Caco-2 (cell line): ENCODE measurements at places on chromosomes 2 and 18. TPM values are rescaled to one million over a fixed set of nuclear protein-coding genes. Genes with fewer than 3 reads are reported as not detected.

GRCh38 chr2:48200620-48201293, 294.5 kb upstream of the FBXO11 start:
- no peaks in the 10 kb centered on the region for H3K4me1 ChIP-seq
- H3K36me3 ChIP-seq = no peaks in the 10 kb centered on the region
- no peak overlapping the region for H3K27ac ChIP-seq
- H3K4me3 ChIP-seq = no peak overlapping the region

DNA sequence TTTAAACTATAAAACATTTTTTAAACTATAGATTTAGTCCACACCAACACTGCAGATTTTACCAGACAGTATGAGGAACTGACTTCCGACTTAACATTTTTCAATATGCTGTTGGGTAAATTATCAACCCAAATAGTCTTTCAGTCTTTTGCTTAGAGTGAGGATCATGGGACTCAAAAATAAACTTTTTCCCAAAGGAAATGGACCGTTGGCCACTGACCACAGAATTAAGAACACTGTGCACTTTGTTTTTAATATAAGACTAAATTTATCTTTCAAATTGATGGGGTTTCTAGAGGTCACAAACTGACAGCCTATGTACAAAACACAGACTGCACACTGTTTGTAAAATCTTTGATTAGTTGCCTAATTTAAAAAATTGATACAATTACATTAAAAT, 44.9 kb downstream of the FIGN start:
- H3K27ac ChIP-seq = no peak overlapping the region
- no peak overlapping the region for H3K4me3 ChIP-seq
- DNase-seq = no peak
- no peaks in the 10 kb centered on the region for H3K4me1 ChIP-seq

KCNK3 gene
- total RNA-seq = 0.09 and 0.36 TPM in 2 replicates

SCN2A gene
- total RNA-seq = not detected in 2 replicates

GRCh38 chr2:236608188-236608525, 38.5 kb downstream of the ACKR3 start:
- no peaks in the 10 kb centered on the region for H3K36me3 ChIP-seq
- no peaks in the 10 kb centered on the region for H3K27me3 ChIP-seq
- no peak overlapping the region for H3K4me3 ChIP-seq
- no peaks in the 10 kb centered on the region; the same call in 1 of the 2 replicates for H3K4me1 ChIP-seq
- no peak overlapping the region for H3K27ac ChIP-seq
- no peak for DNase-seq

GRCh38 chr18:57004366-57005121, 142.3 kb upstream of the BOD1L2 start:
- no peak overlapping the region for H3K4me3 ChIP-seq
- H3K36me3 ChIP-seq = no peaks in the 10 kb centered on the region
- no peak overlapping the region for H3K27ac ChIP-seq
- no peaks in the 10 kb centered on the region for H3K4me1 ChIP-seq

DSG1 gene
- total RNA-seq = not detected in 2 replicates

DNA sequence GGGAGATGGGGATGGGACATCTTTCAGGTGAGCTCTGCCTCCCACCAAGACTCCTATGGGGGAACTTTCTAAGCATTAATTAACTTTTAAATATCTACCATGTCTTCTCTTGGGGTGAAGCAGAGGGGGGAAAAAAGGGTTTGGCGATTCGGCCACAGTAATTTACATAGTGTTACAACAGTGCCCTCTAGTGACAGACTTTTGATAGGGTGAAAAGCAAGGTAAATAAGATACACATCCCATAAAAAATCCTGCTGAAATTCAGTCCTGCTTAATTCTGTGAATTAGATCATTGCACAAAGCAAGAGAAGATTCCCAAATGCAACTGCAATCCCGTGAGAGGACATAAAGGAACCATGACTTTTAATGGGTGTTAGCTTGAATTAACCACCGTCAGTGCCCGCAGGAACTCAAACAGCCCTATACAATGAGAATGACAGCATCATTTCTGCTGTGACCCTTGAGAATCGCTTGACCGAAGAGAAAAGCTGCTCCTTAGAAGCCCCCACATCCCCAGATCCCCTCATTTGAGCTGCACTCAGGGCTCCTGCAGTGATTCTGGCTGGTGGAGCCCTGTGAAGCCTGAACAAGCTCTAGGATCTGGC, 32.8 kb downstream of the FAM124B start:
- H3K4me3 ChIP-seq = no peak overlapping the region
- no peaks in the 10 kb centered on the region for H3K27me3 ChIP-seq
- no peak overlapping the region for H3K27ac ChIP-seq
- H3K36me3 ChIP-seq = no peaks in the 10 kb centered on the region

GRCh38 chr2:127877626-127878025, 8.1 kb downstream of the AMMECR1L start:
- H3K36me3 ChIP-seq = peaks cover 2% of the 10 kb centered on the region
- H3K4me3 ChIP-seq = no peak overlapping the region
- no peak overlapping the region for H3K27ac ChIP-seq
- no peaks in the 10 kb centered on the region for H3K27me3 ChIP-seq
- no peak for DNase-seq

DNA sequence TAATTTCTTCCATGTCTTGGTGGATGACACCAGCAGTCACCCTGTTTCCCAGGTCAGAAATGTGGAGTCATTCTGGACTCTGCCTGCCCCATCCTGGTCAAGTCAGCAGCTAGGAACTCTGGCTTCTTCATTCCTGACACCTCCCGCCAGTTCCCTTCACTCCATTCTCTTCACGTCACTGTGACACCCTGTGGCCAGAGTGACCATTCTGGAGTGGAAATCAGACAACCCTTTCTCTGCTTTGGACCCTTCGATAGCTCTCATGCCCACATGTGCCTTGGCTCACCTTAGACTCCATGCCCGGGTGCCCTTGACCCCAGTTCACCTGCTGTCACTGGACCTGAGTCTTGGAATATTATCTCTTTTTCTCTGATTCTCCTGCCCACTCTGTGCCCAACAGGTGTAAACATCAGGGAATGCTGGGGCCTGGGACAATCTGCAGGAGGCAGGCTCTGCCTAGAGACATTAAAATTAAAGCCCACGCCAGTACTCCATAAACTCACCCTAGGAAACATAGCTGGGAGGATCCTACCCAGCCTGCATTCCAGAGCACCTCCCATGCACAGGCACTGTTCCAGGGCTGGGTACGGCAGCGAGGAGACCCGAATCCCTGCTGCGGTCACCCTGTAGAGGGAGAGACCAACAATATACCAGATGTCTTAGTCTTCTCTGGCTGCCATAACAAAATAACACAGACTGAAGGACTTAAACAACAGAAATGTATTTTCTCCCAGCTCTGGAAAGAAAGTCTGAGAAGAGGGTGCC, 41.1 kb upstream of the FAHD2A start:
- no peaks in the 10 kb centered on the region for H3K36me3 ChIP-seq
- H3K4me1 ChIP-seq = no peaks in the 10 kb centered on the region
- DNase-seq = no peak
- H3K27ac ChIP-seq = no peak overlapping the region
- H3K27me3 ChIP-seq = no peaks in the 10 kb centered on the region

DNA sequence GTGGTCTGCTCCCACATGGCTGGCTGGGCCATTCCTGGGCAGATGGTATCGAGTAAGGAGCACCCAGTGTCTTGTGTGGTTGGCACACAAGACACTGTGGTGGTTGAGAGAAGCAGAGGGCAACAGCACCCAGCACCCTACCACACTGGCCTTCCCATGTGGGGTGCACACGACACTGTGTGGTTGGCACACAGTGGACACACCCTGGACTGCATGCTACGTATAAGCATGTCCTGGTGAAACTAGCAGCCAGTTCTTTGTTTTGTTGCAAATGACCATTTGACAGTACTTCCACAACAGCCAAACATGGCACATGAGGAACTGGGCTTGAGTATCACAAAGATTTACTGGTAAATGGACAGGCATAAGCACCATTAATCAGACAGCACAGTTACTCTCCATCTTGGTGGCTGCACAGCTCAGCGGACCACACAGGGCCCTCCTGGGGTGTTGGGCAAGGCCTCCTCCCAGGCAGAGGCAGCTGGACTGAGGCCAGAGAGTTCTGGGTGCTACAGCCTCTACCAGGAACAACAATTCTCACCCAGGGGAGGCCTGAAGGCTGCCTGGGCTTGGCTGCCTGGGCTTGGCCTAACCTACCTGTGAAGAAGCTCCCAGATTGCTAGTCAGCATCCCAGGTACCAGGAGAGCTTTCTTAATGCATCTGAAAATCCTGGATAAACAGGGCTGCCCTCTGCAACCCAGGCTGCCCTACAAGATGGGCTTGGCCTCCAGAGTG, 59.3 kb upstream of the ALPP start:
- no peaks in the 10 kb centered on the region for H3K4me1 ChIP-seq
- DNase-seq = no peak
- no peak overlapping the region for H3K27ac ChIP-seq
- H3K27me3 ChIP-seq = no peaks in the 10 kb centered on the region

- no peak for DNase-seq
- no peaks in the 10 kb centered on the region for H3K36me3 ChIP-seq
- H3K27me3 ChIP-seq = no peaks in the 10 kb centered on the region; the same call in 1 of the 2 replicates
- H3K4me1 ChIP-seq = no peaks in the 10 kb centered on the region
Measured at GRCh38 chr2:74564222-74564621, 9.7 kb downstream of the DOK1 start.

- DNase-seq = no peak
- no peak overlapping the region for H3K27ac ChIP-seq
Measured at GRCh38 chr2:218370410-218371063, 11.5 kb upstream of the SLC11A1 start.

DNA sequence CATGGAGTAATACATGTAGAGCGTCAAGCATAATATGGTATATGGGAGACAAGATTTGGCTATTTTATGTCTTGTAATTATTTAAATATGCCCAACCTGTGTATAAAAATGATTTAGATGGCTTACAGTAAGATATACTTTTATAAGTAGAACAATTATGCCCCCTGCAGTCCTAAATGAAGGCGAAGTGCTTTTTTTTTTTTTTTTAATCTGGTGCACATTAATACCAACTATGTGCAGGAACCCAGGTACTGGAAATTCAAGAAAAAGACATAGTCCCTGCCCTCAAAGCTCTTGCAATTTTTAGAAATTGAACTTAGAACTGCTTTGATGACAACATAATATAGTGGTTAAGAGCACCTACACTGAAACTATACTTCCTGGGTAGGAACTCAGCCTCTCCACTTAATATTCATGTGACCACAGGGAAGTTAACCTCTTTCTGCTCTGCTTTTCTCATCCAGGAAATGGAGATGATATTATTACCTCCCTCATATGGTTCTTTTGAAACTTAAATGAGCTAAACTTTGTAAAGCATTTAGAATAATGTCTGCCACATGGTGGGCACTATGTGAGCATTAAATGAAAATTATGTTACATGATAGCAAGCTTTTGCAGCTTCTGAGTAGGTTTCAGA, 38.1 kb downstream of the AFTPH start:
- no peaks in the 10 kb centered on the region for H3K4me1 ChIP-seq
- no peak overlapping the region for H3K4me3 ChIP-seq
- H3K27ac ChIP-seq = no peak overlapping the region
- no peak for DNase-seq
- H3K36me3 ChIP-seq = no peaks in the 10 kb centered on the region
- H3K27me3 ChIP-seq = no peaks in the 10 kb centered on the region

CYS1 gene
- 0.91 and 1.4 TPM in 2 replicates for total RNA-seq

GRCh38 chr2:172215172-172215935, 112.7 kb upstream of the DLX2 start:
- DNase-seq = no peak
- H3K4me3 ChIP-seq = no peak overlapping the region
- H3K36me3 ChIP-seq = no peaks in the 10 kb centered on the region
- H3K27me3 ChIP-seq = no peaks in the 10 kb centered on the region
- no peaks in the 10 kb centered on the region for H3K4me1 ChIP-seq

- no peaks in the 10 kb centered on the region for H3K27me3 ChIP-seq
- no peak overlapping the region for H3K27ac ChIP-seq
- H3K4me1 ChIP-seq = no peaks in the 10 kb centered on the region
- H3K36me3 ChIP-seq = no peaks in the 10 kb centered on the region
Measured at GRCh38 chr2:135494917-135495316, 36.1 kb downstream of the ZRANB3 start.

CNDP1 gene
- 0.48 TPM in 1 of 2 replicates, not detected in the other for total RNA-seq

GRCh38 chr2:157327200-157327599, 1.6 kb upstream of the ERMN start:
- DNase-seq = no peak
- no peaks in the 10 kb centered on the region for H3K27me3 ChIP-seq
- H3K4me1 ChIP-seq = peaks cover 38% of the 10 kb centered on the region
- H3K36me3 ChIP-seq = no peaks in the 10 kb centered on the region

- no peak overlapping the region for H3K4me3 ChIP-seq
- no peak overlapping the region for H3K27ac ChIP-seq
- H3K27me3 ChIP-seq = no peaks in the 10 kb centered on the region
- H3K4me1 ChIP-seq = peaks cover 9% of the 10 kb centered on the region
- DNase-seq = no peak
Measured at GRCh38 chr18:8373486-8373885, 235.8 kb upstream of the RAB12 start.

GRCh38 chr18:13363359-13363758, 144.8 kb downstream of the LDLRAD4 start:
- no peak overlapping the region for H3K4me3 ChIP-seq
- H3K4me1 ChIP-seq = no peaks in the 10 kb centered on the region
- H3K36me3 ChIP-seq = no peaks in the 10 kb centered on the region
- no peak for DNase-seq
- no peak overlapping the region for H3K27ac ChIP-seq
- no peaks in the 10 kb centered on the region; the same call in 1 of the 2 replicates for H3K27me3 ChIP-seq

DNA sequence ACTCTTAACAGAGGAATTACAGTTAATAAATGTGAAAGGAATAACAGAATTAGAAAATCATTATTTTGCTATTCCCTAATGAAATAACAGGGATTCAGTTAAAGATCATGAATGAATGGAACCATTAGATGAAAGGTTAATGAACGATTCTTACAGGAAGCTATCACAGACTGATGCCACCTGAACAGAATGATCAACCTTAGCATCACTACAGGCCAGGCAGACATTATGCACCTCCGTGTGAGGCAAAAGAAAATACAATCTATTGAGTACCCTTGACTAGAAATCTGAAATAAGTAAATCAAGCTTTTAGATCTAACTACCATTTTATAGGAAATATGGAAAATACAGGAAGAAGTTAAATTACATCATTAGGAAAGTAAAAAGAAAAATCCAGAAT, 10.4 kb downstream of the ROCK1 start:
- H3K4me1 ChIP-seq = no peaks in the 10 kb centered on the region
- no peak overlapping the region for H3K4me3 ChIP-seq
- no peaks in the 10 kb centered on the region for H3K27me3 ChIP-seq
- H3K36me3 ChIP-seq = no peaks in the 10 kb centered on the region
- DNase-seq = no peak

GRCh38 chr2:18752022-18752493, 162.7 kb upstream of the NT5C1B start:
- H3K4me1 ChIP-seq = no peaks in the 10 kb centered on the region
- no peaks in the 10 kb centered on the region for H3K27me3 ChIP-seq
- H3K27ac ChIP-seq = no peak overlapping the region
- no peak for DNase-seq
- no peaks in the 10 kb centered on the region for H3K36me3 ChIP-seq

ANKRD30BL gene
- not detected in 2 replicates for total RNA-seq

DNA sequence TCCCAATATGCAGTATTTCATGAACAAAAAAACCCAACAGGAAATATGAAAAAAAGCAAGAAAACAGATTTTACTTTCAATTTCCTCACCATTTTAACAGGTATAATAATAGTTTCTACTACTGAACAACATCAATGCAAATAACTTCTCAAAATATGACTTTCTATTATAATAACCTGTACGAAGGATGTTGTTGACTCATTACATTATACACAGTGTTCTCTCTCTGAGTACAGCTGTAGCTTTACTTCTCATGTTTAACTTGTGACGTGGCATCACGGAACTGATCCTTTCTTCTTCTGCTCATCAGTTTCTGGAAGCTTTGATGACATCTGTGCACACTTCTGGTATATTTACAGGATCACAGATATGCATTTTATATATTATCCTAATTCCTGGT, 40.0 kb downstream of the FAM228A start:
- H3K27ac ChIP-seq = no peak overlapping the region
- no peaks in the 10 kb centered on the region for H3K4me1 ChIP-seq
- DNase-seq = no peak
- H3K27me3 ChIP-seq = no peaks in the 10 kb centered on the region
